Sigmoid colon (tissue), 7 donors: ENCODE measurements at places on chromosomes 16 and 17.
A peak's percentile ranks its signal among the peaks of the same experiment; 100 is the strongest.

GRCh38 chr16:81053761-81054160 lies 18.1 kb downstream of the ATMIN start:
- no peak overlapping the region for H3K27ac ChIP-seq
- H3K27me3 ChIP-seq: no peaks in the 10 kb centered on the region
- no peak for DNase-seq
- H3K36me3 ChIP-seq: no peaks in the 10 kb centered on the region
- H3K4me3 ChIP-seq: no peak overlapping the region
- H3K4me1 ChIP-seq: no peaks in the 10 kb centered on the region

- no peak overlapping the region for H3K4me3 ChIP-seq
- no peaks in the 10 kb centered on the region for H3K27me3 ChIP-seq
- peak; percentile 95 for DNase-seq
- peaks cover 2% of the 10 kb centered on the region for H3K4me1 ChIP-seq
- H3K27ac ChIP-seq: no peak overlapping the region
- H3K36me3 ChIP-seq: no peaks in the 10 kb centered on the region
These were observed 18.6 kb downstream of the HSBP1 start for GRCh38 chr16:83826146-83826913.

GRCh38 chr16:22638393-22639206 lies 127.9 kb downstream of the NPIPB5 start:
- H3K4me1 ChIP-seq: no peaks in the 10 kb centered on the region
- DNase-seq: no peak
- H3K4me3 ChIP-seq: no peak overlapping the region
- H3K27ac ChIP-seq: no peak overlapping the region

DNA sequence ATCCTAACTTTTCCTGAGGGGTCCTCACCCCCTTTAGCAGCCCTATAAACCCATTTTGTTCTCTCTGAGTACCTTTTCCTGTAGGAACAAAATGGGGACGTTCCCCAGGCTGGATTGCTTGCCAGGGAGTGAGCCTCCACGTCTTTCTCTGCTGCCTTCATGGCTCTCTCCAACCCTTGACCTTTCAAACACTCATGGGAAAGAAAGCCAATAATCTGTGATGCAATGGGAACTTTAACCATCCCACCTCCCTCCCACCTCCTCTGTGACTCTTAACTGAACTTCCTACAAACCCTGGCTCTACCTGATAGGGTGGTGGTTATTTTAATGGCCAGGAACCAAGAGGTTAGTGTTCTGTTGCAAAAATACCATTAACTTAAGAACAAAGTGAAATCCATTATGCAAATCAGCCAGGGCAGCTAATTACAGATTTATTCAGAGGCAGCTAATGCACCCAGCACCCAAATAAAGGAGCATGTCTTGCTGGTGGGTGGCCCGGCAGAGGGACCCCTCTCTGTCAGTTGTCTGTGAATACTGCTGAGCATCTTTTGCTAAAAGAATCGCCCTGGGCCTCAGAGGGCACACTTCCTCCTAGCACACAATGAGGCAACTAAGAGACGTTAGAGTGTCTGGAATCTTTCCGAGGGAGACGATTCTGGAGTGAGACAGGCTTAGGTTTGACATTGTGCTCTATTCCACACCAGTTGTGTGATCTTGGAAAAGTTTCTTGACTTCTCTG lies 3.0 kb downstream of the PIPOX start:
- no peaks in the 10 kb centered on the region for H3K4me1 ChIP-seq
- H3K36me3 ChIP-seq: no peaks in the 10 kb centered on the region
- H3K27ac ChIP-seq: no peak overlapping the region
- no peak overlapping the region for H3K4me3 ChIP-seq

GRCh38 chr17:16463358-16464302 lies 28.4 kb downstream of the LRRC75A start:
- H3K27me3 ChIP-seq: no peaks in the 10 kb centered on the region
- no peaks in the 10 kb centered on the region for H3K36me3 ChIP-seq
- H3K4me1 ChIP-seq: peaks cover 16% of the 10 kb centered on the region
- H3K4me3 ChIP-seq: no peak overlapping the region
- peak overlapping the region; percentile 16 for H3K27ac ChIP-seq
